NCI-H1105 (cell line): ENCODE measurements at places on chromosomes 12 and 14.

- no peak for DNase-seq
Observed at GRCh38 chr12:107436376-107436775, 249.2 kb upstream of the PWP1 start.

- no peak for DNase-seq
Observed at GRCh38 chr14:33184587-33184986, 245.9 kb downstream of the NPAS3 start.

DNA sequence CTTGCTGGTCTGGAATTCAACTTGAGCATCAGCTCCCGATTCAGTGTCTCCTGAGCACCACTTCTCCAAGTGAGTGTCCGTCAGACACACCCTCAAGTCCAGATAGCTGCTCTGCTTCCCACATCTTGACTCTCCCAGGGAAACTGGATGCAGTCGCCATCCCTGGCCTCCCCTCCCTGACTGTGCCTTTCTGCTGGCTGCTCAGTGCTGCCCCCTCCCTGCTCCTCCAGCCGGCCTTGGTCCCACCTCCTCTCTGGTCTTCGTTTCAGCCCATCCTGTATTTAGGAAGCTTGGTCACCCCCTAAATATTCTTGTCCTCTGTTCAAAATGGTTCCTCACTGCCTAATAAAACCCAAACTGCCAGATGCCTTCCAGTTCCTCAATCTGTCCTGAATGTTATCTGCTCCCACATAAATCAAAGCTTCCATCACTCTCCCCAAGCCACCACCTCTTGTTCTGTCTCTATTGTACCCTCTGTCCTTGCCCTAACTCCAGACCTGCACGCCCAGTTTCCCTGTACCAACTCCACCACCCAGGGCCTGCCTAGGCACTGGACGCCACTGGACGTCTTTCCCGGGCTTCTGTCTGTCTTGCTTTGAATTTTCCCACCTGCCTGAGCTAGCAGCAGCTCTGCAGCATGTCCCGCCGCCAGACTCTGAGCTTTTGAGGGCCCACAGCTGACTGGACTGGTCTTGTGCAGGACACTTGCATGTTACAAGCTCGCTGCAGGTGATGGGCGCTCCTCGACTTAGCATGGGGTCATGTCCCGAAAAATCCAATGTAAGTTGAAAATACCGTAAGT lies 33.8 kb downstream of the CCDC92 start:
- no peak for DNase-seq

DNA sequence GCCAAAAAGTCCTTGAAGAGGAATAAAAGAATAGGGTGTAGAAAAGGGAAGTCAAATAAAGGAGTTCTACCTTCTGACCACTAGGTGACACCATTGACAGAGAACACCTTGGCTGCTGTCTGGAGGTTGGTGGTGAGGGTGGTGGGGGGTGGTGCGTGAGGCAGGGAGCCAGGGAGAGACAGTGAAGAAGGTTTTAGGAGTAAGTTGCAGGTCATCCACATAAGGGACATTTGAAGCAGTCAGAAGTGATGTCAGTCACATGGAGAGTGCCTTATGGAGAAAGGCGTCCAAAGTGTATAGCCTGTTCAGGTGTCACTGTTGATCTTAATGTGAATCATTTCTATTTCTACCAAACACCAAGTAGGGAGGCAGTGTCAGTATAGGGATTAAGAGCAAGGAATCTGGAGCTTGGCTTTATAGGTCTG lies 279.3 kb upstream of the DDHD1 start:
- peak; percentile 46 for DNase-seq

DNA sequence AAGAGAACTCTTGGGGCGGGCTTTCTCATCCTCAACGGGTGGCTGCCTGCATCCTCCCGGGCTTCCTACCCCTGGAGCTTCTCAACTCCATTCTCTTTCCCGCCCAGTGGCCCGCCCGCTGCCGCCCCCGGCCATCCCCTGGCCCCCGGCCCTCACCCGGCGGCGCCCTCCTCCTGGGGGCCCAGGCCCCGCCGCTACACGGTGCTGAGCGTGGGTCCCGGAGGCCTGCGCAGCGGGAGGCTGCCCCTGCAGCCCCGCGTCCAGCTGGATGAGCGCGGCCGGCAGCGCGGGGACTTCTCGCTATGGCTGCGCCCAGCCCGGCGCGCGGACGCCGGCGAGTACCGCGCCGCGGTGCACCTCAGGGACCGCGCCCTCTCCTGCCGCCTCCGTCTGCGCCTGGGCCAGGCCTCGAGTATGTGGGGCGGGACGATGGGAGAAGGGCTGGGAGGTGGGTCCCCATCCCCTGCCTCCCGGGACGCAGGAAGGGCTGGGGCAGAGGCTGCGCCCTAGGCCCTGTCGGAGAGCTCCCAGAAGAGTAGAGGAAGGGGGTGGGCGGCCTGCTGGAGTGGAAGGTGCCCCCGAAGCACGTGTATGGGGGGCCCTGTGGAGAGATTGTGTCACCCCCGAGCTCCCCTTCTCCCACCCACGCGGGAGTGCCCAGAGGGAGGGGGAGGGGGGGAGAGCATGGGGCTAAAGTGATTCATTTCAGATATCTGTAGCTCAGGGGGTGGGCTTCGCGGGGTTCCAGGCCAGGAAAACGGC lies 1.5 kb downstream of the LAG3 start:
- no peak for DNase-seq

GRCh38 chr14:87526731-87527130 lies 466.3 kb downstream of the GALC start:
- DNase-seq = no peak

DNA sequence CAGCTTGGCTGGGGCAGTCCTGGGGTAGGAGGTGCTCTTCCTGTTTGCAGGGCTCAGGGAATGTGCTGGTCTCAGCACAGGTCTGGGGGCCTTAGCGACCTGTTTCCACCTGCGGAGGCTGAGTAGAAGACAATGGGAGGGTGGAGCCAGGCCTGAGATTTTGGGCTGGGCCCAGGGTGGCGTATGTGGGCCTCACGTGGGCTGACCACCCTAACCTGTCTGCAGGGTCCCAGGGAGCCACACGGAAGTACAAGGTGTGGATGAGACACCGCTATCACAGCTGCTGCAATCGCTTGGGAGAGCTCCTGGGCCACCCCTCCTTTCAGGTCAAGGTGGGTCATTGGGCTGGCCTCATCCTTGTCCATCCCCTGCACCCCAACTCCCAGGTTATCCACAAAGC lies 1.1 kb downstream of the NOC4L start:
- DNase-seq = no peak

DNA sequence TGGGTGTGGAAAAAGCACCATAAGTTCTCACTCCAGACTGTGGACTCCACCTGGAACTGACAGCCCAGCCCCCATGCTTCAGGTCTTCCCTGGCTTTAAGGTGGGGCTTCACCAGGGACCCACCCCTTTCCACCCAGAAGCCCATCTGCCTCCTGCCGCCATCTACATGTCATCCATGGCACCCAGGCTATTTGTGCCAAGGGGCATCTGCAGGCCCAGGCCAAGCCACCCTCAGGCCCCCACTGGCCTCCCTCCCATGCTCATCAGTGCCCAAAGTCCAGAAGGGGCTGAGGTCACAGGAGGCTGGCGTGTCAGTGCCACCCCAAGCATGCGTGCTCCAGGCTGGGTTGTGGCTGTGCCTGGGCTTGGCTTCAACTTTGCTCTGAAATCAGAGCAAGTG lies 212.2 kb upstream of the DIO3 start:
- no peak for DNase-seq

DNA sequence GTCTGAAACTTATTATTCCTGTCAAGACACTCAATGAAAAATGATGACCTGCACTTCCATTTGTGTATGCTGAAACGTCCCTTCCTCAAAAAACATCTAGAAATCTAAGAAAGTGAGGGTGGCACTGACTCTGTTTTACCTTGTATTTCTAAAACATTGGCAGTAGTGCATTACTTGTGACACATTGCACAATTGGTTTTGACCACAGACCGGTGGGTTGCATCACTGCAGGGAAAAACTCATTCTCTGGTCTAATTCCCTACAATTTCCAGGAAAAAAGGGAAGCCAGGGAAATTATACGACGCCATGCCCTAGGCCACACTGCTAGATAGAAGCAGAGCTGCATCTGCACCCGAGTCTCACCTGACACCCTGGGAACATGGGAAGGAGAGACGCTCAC lies 156.7 kb downstream of the NTF3 start:
- DNase-seq = no peak

DNA sequence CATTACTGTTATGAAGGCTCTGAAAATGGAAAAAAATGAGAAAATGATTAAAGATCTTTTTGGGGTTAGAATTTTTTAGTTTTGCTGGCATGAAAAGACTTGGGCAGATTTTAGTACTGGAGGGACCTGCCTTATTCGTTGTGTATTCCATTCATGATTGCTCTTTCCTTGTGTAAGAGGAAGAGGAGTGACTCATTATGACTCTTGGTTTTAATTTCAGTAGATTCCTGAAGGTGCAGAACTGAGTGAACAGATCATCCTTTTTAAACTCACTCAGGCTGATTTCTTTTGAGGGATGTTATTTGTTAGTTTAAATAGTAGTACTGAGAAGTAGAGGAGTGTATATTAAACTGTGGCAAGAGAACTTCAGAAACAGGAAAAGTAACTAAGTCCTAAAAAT lies 41.6 kb downstream of the AKAP6 start:
- no peak for DNase-seq

- DNase-seq = no peak
Observed at GRCh38 chr14:43792980-43793379, 714.1 kb downstream of the FSCB start.
